ENCODE measurements at places on chromosomes 2 and 18.

DNA sequence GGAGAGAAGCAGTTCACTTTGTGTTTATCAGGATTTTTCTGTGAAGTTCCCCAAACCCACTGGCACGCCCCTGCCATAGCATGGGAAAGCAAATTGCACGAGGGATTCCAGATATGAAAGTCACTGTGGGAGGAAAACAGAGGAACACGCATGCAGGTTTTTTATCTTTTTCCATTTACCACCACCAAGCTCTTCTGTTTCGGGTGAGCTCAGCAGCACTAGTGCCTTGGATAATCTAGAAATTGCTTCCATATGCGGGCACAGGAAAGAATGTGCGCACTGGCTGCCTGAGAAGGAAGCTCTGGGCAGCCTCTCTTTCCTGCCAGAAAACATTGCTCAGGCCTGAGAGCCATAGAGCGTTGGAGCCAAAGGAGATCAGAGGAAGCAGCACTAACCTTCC lies 65.9 kb upstream of the WIPF1 start:
- no peak for DNase-seq

DNA sequence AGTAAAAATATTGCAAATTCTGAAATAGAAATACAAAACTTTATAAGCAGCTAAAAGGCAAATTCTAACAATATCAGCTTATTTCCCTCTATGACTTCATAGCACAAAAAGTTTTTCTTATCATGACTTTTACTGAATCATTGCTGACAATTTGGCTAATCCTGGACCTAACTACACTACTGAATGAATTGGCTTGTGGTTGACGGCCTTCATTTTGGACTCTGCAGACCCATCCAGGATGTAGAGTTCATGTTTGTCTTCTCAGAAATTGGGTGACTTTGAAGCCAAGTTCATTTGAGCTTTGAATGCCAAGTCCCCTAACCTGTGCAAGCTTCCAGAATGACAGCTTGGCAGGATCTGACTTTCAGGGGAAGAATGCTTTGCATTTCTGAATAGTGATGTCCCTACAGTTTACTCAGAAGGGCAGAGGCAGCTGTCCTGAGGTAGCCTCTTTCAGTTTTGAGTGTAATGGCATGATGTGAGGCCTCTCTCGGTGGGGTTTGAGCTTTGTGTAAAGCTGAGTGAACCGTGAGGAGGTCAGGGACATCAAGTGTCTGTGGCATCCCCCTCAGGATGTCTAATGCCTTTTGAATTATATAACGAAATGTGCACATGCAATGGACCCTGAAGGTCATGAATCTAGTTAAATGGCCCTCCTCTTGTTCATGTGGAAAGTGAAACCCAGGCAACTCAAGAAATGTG lies 48.0 kb downstream of the EFEMP1 start:
- no peak for DNase-seq

DNA sequence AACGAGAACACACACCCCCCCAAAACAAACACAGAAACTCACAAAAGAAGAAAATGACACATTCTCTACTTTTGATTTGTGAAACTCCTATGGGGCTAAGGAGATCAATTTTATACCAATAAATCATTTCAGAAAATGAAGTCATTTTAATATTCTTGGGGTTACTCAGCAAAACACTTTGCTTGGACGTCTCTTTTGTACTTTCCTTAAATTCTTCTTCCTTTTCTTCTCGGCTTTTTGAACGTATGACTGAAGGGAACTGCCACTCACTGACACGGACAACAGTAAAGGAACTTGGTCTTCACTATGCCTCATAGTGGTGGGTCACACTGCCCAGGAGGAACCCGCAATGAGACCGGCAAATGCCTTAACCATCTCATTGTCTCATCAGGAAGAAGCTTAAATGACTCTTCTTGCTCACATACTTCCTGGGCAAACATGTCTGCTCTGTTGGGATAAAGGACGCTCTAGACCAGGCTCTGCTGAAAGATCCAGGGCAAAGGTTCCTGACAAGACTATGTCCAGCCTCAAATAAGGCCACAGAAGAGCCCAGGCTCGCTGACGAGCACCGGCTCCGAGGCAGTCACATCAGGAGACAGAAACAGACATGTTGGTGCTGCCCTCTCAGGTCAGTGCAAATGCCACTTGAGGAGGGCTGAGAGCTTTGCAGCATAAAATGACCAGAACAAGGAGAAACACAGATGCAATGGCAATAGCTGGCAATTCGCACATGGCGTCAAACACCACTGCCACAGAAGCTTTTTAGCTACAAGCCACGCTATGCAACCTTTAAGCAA lies 205.5 kb downstream of the TGIF1 start:
- no peak for DNase-seq

DNA sequence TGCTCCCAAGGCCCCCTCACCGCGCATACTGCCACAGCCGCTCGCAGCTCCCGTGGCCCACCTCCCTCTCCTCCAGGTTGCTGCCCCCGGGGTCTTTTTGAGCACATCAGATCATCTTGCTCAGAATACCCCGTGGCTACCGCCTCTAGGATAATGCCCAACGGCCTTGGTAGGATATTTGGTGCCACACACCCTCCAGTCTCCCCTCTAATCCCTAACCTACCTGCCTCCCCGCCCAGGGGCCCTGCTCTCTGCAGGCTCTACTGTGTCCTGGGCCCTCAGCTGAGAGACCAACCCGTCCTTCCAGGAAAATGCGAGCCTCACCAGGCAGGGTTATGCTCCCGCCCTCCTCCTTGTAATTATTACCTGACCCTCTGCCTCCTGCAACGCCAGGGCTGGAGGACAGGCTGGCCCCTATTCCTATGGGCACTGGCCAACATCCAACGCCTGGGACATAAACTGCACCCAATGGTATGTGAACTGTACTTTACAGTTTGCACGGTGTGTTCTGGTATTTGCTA lies 1.5 kb upstream of the MTCL1 start:
- DNase-seq, result no peak

GRCh38 chr2:54483426-54483825 lies 27.3 kb downstream of the SPTBN1 start:
- DNase-seq, result no peak

DNA sequence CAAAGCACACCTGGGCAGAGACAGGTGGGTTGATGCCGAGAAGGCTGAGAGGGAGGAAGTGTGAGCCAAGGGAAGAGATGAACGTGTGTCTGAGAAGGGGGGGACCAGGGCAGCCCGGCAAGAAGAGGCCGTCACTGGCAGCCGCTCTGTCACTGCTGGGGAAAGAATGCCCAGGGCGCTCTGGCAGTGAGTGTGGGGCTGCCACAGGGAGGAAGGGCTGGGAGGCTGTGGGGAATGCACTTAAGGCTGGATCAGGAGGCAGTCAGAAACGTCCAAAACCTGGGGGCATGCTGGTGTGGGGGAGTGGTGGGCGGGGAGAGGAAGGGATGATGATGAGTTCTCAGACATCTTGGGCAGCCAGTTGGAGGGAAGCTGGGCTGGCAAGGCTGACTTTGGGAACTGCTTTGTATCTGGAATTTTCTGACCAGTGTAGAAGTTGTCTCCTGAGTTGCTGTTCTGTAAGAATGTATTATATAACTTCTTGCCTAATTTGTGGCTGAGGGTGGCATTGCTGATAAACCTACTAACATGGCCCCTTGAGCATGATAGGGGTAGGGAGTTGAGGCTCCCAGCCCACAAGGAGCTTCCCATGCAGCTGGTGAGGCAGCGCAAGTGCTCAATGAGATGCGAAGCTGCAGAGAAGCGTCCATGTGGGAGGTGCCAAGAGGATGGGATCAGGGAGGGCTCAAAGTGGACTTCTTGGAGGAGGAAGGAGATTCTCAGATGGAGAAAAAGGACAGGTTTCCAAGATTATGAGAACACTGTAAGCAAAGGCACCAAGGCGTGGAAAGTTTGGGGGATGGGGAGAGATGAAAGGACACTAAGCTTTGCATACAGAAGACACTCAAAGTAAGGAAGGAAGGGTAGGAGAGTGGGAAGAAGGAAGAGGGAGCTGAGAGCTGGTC lies 185.1 kb upstream of the HAAO start:
- no peak for DNase-seq

DNA sequence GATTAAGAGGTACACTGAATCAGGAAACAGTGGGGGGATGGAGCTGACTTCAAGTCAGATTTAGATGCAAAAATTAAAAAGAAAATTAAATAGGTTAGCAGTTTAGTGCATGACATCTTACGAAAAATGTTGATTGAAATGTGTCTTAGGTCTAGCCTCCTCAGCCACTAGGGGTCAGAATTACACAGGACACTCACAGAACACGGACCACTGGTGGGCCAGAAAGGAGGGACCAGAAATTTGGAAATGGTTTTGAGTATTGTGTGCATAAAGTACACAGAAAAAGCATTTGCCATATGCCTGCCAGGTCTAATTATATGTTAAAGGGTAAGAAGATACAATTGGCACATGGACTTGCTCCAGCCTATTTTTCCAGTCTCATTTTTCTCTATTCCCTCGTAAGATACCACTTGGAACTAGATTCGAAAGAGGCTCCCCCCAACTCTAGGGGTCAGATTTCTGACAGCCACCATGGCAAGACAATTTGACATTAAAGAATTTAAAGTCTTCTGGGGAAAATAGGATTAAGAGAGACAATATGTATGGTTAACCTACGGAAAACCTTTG lies 550.2 kb upstream of the SETBP1 start:
- no peak for DNase-seq

- no peak for DNase-seq
These were observed 42.4 kb downstream of the POMC start for GRCh38 chr2:25125976-25126375.

GRCh38 chr2:149329068-149329467 lies 1.3 kb upstream of the LYPD6 start:
- no peak for DNase-seq

GRCh38 chr2:12269041-12269972 lies 447.4 kb upstream of the TRIB2 start:
- DNase-seq, result no peak

GRCh38 chr2:79131687-79132086 lies 11.4 kb downstream of the REG1A start:
- no peak for DNase-seq

GRCh38 chr18:68467957-68468356 lies 247.0 kb downstream of the TMX3 start:
- no peak for DNase-seq

- DNase-seq, result no peak
These were observed 29.9 kb upstream of the OTOS start for GRCh38 chr2:240170354-240170735.

GRCh38 chr2:157741819-157742484 lies 113.3 kb upstream of the ACVR1C start:
- no peak for DNase-seq

DNA sequence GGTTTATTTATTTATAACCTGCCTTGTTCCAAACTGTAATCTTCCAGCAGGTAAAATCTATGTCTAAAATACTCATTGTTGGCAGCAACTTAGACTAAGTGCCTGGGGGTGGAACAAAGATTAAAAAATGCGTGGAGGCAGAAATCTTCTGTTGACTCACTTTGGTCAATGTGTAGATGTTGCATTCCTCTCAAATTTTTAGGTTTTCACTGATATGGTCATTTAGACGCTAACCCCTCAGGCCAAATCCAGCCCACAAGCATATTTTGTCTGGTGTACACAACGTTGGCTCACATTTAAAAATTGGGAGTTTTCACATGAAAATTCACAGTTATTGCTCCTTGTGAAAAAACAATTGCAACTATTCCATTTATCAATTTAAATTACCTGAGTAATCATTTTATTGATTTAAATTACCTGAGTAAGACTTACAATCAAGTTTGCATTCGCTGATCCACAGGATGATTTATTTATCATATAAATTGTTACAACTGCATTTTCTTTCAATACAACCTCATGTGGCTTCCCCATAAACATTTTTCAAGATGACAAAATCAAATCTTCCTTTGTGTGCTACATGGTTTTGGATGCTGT lies 564.2 kb downstream of the TSN start:
- DNase-seq, result no peak

DNA sequence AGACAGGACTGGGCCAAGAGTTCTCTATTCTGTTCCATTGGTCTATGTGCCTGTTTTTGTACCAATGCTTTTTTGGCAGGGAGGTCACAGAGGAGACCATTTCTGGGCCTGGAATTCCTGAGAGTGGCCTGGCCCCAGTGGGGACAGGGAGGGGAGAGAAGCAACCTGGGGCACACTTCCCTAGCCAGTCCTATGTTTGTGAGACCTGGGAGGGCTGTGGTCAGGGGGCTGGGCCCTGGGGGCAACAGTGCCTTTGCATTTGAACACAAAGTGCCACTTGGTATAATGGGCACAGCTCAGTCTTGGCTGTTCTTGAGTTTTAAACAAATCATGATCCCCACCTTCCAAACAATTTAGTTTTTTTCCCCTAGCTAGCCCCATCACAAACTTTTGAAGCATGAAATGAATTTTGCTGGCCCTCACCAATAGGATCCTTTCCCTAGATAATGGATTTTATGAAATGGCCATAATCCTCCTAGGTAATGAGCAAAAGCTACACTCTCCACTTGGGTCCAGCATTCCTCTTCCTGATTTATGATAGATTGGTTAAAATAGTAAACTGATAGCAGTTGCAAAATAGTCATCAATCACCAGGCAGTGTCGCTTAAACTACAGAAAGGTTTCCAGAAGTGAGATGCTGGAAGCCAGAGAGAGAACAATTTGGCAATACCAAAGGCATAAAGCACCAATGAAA lies 133.5 kb downstream of the GLI2 start:
- no peak for DNase-seq

- no peak for DNase-seq
These were observed 151.3 kb downstream of the KCTD1 start for GRCh38 chr18:26397019-26397418.

GRCh38 chr2:210888035-210888434 lies 331.6 kb downstream of the CPS1 start:
- DNase-seq, result no peak

GRCh38 chr2:148926981-148927401 lies 52.0 kb downstream of the KIF5C start:
- DNase-seq, result peak; percentile 44

DNA sequence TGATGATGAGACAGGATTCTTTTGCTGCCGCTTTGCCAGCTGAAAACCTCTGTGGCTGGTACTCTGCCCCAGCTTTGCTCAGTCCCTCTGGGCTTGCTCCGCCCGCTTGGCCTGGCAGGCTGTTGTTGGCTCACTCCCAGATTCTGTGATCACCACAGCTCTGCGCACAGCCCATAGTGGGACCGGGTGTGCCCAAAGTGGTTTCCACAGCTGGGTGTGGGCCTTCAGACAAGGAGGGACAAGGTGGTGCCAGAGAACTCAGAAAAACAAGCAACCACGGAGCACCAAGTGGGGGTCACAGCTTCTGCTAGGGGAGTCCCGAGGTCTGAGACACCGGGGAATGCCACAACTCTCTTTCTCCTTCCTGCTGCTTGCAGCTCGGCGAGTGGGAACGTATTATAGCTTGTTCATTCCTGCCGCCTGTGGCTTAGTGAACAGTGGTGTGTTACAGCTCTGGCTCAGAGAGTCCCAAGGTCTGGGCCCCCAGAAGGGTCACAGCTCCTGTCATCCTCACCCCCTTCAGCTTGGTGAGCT lies 9.2 kb upstream of the KYNU start:
- no peak for DNase-seq
